ENCODE measurements at places on chromosomes 2 and 18. TPM values are rescaled to one million over a fixed set of nuclear protein-coding genes. Genes with fewer than 3 reads are reported as not detected.

BOLL gene
- not detected for polyA plus RNA-seq

PTPRM gene
- polyA plus RNA-seq = 88.9 TPM

PIEZO2 gene
- 1.3 TPM for polyA plus RNA-seq

UPP2 gene
- 0.10 TPM for polyA plus RNA-seq

MYL1 gene
- polyA plus RNA-seq = 0.24 TPM

MC2R gene
- not detected for polyA plus RNA-seq

PSMA8 gene
- polyA plus RNA-seq = 0.10 TPM

CDC42EP3 gene
- polyA plus RNA-seq = 4.9 TPM

SLC5A7 gene
- polyA plus RNA-seq = 0.11 TPM

SGPP2 gene
- 1.6 TPM for polyA plus RNA-seq

GLI2 gene
- 0.09 TPM for polyA plus RNA-seq

RFTN2 gene
- polyA plus RNA-seq = 8.0 TPM

PFN4 gene
- 0.79 TPM for polyA plus RNA-seq

CPO gene
- polyA plus RNA-seq = 1.1 TPM

BMP10 gene
- not detected for polyA plus RNA-seq

ST8SIA3 gene
- 0.41 TPM for polyA plus RNA-seq

COL3A1 gene
- polyA plus RNA-seq = 262 TPM

UGT1A4 gene
- not detected for polyA plus RNA-seq

MRPL33 gene
- 196 TPM for polyA plus RNA-seq

HRH4 gene
- polyA plus RNA-seq = 0.11 TPM

AKAIN1 gene
- polyA plus RNA-seq = not detected
